ENCODE measurements at places on chromosomes 12 and 14. TPM values are rescaled to one million over a fixed set of nuclear protein-coding genes. Genes with fewer than 3 reads are reported as not detected.

DNA sequence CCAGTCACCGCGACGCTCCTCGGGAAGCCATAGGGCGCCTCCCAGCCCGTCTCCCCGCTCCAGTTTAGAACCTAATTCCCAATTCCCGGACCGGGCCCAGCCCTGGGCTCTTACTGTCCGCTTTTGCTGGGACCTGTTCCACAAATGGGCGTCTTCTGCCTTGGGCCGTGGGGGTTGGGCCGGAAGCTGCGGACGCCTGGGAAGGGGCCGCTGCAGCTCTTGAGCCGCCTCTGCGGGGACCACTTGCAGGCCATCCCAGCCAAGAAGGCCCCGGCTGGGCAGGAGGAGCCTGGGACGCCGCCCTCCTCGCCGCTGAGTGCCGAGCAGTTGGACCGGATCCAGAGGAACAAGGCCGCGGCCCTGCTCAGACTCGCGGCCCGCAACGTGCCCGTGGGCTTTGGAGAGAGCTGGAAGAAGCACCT is 797 bp downstream of the UNG start:
- DNase-seq = peak; percentile 20

DNA sequence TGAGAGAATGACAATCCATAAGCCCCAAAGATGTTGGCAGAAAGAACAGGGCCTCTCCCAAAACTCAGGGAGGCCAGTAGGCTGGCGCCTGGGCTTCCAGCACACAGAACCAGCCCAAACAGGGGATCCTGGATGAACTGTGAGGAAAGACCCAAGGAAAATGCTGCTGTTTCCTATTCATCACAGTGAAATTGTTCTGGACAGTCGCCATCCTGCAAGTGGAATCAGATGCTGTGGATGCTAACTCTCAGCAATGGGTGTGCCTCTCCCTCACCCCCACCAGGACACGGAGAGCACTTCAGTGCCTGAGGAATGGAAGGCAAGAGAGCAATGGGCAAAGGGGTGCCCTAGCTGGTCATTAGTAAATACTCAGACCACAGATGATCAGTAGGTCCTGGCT is 80.8 kb downstream of the ANO2 start:
- no peak for DNase-seq

- DNase-seq = peak; percentile 8
Measured at GRCh38 chr12:54680374-54680773, 32.2 kb upstream of the DCD start.

DNA sequence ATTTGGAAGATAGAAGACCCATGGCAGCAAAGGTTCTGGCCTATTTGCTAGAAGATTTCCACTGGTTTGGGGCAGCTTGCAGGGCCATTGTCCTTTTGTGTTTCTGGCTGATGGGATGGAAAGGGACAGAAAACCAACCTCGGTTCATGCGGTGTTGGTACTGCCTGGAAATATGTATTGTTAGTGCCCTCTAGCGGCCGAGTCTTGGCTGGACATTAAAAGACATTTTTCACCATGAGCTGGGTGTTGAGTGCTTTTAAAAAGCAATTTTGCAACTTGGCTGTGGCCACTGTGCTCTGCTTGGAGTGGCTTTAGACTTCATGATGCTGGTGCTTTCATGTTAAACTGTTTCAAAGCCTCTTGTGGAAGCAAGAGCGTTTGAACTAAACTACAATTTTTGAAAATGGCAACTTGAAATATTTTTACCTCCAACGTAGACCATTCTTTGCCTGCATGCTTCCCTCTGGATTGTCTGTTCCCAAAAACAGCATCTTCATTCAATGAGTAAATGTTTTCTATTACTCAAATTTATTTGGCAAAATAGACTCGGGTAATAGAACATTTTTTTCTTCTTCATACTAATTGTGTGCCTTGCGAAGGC is 102.7 kb upstream of the TBX5 start:
- DNase-seq = peak; percentile 47

GRCh38 chr12:44509471-44509870 is 366.6 kb downstream of the NELL2 start:
- no peak for DNase-seq

Gene SDR9C7
- total RNA-seq = not detected

- DNase-seq = no peak
Measured at GRCh38 chr12:43123461-43123860, 428.5 kb downstream of the ADAMTS20 start.

DNA sequence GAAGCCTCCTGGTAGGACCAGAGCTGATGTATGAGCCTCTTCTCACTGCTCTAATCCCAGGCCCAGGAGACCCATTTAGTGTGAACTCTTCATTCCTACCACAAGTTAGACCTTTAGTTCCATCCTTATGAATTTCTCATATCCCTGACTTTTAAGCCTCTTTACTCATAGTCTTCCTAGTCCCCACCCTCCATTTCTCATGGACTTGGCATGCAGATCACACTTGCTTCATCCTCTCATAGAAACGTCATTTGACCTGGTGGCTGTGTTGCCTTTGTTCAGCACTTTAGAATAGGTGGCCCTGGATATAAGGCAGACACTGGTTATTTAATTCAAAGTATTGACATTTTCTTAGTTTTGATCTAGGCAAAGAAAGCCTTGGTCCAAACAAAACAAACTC is 99.5 kb downstream of the SLC16A7 start:
- no peak for DNase-seq

- DNase-seq = no peak
Measured at GRCh38 chr12:74541074-74541473, 3.4 kb downstream of the ATXN7L3B start.

Gene SLC35F4
- not detected for total RNA-seq

Gene METTL3
- 94.2 TPM for total RNA-seq

Gene CHMP4A
- 99.6 TPM for total RNA-seq

DNA sequence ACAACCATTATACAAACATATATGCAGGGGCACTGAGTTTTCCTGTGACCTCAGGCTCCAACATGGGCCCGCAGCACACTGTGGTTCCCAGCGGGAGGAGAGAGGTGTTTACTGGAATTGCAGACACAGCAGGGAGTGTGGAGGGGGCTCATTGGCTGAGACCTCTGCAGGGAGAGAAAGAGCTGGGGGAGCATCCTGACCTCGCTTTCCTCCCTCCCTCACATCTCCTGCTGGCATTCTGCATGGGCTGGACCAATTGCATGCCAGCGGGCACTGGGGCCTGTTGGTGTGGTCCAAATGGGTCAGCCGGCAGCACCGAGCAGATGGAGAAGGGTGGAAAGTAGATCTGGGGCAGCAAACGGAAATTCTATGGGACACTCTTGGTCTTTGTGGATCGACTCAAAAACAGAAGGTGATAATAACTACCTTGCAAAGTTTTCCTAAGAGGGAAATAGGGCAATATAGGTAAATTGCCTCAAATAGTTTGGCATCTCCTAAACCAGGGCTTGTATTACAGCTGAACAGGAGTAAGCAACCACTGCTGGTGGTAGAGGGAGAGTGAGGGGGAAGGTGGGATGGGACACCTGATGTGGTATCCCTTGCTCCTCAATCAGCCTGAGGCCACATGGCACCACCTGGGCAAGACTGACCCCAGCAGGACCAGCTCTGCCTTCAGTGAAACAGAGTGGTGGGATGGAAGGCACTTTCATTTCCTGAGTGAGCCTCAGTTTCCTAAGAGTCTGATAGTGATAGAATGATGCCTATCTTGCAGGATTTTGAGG is 86.9 kb downstream of the NTF3 start:
- DNase-seq = no peak

- DNase-seq = no peak
Measured at GRCh38 chr14:103537175-103537990, 8.4 kb downstream of the TRMT61A start.

DNA sequence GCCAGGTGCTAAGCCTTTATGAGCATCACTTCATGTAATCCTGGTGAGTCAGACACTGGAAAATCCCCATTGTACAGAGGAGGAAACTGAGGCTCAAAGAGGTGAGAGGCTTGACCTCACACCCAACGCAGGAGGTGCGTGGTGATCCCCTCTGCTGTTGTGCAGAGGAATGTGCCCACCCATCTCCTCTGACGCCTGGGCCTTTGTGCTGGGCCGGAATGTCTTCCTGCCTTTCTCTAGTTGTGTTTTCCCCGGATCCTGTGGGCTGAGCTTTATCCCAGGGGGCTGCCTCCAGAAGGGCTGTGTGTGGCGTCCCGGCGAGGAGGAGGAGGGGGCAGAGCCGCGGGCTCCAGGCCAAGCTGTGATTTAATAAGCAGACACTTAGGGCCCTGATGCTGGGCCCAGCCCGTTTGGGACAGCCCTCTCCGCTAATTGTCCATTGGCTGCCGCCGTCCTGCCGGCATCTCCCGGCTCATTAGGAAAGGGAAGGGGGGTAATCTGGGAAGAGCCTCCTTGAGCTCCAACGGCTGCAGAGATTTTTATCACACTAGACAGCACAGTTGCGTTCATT is 653.6 kb downstream of the MED13L start:
- DNase-seq = no peak

- no peak for DNase-seq
Measured at GRCh38 chr14:105664691-105665090, 138.3 kb downstream of the TMEM121 start.

DNA sequence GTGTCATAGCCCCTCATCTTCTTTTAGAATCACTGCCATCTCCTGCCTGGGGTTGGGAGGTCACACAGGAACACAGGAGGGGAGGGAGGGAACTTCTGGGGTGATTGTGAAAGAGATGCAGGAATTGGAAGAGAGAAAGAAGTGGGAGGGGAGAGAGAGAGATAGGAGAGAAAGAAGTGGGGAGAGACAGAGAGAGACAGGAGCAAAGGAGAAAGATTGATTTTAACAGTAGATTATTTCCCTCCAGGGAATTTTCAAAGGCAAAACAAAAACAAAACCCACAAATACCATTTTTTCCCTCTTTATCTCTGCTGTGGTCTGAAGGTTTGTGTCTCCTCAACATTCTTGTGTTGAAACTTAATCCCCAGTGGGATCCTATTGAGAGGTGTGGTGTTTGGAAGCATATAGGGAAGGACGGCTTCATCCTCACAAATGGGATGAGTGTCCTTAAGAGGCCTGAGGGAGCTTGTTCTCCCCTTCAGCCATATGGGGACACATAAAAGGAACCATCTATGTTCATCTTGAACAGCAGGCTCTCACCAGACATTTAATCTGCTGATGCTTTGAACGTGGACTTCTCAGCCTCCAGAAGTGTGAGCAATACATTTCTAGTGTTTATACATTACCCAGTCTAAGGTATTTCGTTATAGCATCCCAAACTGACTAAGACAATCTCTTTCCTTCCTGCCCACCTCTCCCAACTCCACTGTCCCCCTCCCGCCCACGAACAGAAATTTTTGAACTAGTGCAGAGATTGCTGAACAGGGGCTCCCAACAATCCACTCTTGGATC is 134.9 kb upstream of the MAX start:
- no peak for DNase-seq

DNA sequence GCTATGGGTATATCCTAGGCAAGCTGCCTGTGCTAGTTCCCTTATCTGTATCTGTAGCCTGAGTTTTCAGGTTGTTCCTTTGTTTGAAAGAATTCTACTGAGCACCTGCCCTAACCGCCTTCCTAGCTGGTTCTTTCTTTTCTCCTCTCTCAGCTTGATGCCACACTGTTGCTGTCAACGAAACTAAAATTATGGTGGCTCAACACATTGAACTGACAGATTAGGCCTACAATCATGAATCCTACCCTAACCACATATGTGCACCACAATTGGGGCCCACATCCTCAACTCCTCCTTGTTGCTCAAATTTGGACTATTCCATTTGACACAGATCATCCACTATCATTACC is 36.2 kb upstream of the RESF1 start:
- no peak for DNase-seq

- no peak for DNase-seq
Measured at GRCh38 chr12:19895246-19896020, 456.1 kb downstream of the AEBP2 start.

Gene CDH24
- 1.4 TPM for total RNA-seq

- no peak for DNase-seq
Measured at GRCh38 chr14:101017806-101018560, 114.5 kb upstream of the RTL1 start.

DNA sequence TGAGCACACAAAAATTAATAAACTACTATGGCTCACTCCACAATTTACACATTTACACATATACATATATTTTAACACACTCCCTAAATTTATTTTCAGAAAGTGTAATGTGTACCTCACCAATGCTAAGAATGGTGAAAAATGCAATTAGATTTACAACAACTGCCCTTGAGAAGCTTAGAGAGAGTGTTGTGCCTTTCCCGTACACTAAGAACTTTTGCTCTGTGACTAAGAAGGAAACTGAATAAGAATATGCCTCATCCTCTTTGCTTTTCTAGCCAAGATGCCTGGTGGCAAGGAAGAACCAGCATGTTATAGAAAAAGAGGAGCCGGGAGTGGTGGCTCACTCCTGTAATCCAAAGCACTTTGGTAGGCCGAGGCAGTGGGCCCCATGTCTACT is 62.3 kb downstream of the SINHCAF start:
- no peak for DNase-seq

Gene SLC7A7
- total RNA-seq = 1.2 TPM

- no peak for DNase-seq
Measured at GRCh38 chr12:80187660-80188090, 88.3 kb downstream of the OTOGL start.

DNA sequence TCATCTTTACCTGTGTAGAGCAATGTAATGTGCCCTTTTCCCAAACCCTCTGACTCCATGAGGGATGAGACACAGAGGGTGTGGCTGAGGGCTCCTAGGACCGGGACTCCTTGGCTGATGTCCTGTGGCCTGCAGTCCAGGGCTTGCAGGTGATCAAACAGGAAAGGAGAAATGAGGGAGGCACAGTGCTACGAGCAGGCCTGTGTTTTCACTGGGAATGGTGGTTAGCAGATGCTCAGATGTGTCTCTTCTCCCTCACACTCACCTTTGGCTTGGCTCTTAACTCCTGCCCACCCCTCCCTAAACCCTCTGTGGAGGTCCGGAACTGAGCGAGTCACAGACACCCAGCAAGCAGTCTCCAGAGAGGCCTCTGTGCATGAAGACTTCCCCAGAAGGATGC is 254.4 kb downstream of the DAD1 start:
- no peak for DNase-seq

- DNase-seq = no peak
Measured at GRCh38 chr12:75635606-75636444, 124.4 kb upstream of the KRR1 start.

GRCh38 chr14:51680031-51680430 is 28.3 kb downstream of the FRMD6 start:
- DNase-seq = no peak

DNA sequence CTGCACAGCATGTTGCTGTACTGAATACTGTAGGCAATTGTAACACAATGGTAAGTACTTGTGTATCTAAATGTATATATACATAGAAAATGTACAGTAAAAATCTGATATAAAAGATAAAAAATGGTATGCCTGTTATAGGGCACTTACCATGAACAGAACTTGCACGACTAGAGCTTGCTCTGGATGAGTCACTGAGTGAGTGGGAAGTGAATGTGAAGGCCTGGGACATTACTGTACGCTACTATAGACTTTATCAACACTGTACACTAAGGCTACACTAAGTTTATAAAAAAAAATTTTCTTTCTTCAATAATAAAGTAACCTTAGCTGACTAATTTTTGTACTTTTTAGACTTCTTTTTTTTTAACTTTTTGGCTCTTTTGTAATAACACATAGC is 24.2 kb upstream of the NEDD1 start:
- no peak for DNase-seq

Measured in T-cell (primary cell).